ENCODE measurements at places on chromosomes 6 and 20. TPM values are rescaled to one million over a fixed set of nuclear protein-coding genes. Genes with fewer than 3 reads are reported as not detected.

DNA sequence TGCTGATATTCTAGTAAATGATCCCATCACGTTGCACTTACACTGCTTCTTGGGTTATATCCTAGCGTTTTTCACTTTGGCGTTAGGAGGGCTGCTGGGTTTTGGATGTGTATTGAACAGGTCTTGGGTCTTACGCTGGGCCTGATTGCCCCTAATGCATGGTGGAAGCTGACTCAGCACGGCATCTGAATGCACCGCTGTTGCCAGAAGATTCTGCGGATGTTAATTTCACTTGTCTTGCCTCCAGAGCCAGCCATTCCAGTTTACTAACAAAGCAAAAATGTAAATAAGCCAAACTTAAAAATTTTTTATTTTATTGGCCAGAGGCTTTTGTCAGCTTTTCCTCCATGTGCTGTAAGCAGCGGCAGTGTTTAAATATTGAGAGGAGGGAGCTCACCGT, 233.5 kb downstream of the TMEM242 start:
- DNase-seq = no peak

DNA sequence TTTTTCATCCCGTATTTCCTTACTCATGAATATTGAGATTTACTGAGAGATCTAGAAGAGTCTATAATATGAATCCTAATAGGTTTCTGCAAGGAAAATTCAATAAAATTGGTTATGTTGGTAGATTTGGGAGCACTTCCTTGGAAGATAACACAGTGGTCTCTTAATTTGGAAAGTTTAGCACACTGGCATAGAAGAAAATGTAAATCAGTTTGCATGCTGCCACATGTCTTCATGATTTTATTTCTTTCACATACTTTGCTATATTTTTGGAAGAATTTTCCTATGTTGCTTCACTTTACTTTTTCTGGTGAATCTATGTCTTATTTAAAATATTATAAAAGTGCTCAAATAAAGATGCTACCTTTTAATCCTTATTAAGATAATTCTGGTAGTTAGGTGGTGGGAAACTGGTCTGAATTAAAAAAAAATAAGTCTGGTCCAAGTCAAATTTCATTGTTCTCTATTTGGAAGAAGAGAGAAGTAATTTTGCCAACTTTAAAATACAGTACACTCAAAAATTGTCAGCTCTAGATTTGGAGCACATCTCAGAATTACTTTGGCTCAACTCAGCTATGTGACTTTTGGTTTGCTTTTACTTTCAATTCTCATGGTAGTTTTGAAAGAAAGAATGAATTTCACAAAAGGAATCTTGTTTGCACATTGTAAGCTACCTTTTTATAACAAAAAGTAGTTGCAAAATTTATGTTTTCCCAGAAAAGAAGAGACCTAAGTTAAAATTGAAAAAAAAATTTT, 197.3 kb downstream of the CENPW start:
- DNase-seq = no peak

DNA sequence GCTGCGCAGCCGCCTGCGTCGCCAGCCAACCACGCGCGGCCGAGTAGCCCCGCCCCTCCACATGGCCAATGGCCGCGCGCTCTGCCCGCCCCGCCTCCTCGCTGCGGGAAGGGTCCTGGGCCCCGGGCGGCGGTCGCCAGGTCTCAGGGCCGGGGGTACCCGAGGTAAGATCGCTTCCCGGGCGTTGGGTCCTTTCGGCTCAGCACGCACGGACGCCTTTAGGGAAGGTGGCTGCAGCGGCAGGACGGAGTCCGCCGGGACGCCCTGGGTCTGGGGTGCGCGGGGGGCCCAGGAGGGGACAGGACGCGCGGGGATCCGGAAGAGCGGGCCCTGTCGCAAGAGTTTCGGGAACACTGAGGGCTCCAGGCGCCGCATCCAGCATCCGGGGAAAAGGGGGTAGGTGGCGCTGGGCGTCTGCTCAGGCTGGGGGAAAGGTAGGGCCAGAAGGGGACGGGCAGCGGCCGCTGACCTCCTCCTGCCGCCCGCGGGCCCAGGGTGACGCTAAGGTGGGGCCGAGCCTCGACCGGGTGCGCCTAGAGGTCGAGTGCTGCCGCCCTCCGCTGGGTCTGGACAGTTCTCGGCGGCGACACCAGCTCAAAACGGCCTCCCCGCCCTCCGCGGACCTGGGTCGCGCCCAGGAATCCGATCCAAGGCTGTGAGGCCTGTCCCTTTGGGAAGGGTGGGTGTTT, at the start of gene MAVS:
TSS of gene MAVS (plus strand) at position 95 of the 689 bp plus-strand sequence. CDS start 7,791 bp downstream, outside the sequence.
- peak; percentile 75 for DNase-seq

DNA sequence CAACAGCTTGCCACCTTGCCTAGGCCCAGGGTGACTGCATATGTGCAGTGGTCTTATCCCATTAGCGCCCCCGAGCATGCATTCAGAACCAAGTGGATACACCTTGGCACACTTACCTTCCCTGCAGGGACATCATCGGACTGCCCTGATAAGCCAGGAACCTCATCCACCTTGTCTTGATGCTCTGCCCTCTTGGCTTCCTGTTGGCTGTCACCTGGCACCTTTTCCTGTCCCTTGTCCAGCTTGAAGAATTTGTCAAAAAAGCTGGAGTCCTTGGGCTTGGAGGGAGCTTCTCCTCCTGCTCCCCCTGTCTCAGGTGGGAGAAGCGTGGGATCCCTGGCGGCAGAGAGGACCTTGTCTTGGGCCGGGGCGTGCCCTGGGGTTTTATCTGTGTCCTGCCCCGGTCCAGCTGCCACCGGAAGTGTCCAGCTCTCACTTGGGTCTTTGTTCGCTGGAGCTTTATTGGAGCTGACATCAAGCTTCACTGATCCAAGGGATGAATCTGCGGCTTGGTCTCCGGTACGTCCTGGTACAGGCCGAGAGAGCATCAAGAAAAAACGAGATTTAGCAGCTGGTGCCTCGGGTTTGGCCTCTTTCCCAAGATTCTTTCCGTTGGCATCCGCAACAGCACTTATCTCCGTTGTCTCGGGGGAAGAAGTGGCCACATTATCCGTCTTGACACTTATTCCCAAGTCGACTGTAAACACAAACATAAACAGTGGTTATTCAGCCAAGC, 42.0 kb downstream of the BCAS1 start:
- DNase-seq = no peak

- DNase-seq = no peak
These were observed 10.7 kb upstream of the IPCEF1 start for GRCh38 chr6:154367336-154367735.

DNA sequence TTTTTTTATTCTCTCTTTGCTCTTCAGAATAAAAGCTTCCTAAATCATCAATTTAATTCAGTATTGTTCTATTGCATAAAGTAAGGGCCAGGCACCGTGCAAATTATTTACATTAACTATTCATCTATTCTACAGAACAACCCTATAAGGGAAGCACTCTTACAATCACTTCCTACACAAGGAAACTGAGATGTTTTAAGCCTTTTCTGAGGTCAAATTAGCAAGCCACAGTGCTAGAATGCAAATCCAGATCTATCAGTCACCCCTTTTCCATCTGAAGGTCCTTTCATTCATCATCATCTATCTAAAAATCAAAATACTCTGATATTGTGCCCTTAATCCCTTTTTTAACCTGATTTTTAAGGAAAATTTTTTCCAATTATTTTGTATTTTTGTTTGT, 31.2 kb downstream of the FRK start:
- no peak for DNase-seq

DNA sequence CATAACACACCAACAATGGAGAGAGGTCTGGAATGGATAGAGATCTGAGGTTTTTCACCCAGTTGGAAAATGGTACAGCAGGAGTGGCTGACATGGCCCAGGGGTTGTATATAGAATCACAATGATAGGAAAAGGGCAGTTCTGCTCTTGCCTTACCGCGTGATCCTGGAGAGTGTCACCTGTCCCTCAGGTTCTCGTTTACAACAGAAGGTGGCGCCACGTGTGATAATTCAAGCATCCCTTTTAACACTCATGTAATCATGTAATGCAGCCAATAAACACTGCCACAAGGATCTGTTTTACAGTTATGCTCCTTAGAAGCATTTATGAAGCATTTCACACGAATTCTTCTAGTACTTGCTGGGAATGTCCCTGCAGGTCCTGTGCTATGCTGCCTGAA, 12.9 kb upstream of the WFDC2 start:
- DNase-seq = no peak

DNA sequence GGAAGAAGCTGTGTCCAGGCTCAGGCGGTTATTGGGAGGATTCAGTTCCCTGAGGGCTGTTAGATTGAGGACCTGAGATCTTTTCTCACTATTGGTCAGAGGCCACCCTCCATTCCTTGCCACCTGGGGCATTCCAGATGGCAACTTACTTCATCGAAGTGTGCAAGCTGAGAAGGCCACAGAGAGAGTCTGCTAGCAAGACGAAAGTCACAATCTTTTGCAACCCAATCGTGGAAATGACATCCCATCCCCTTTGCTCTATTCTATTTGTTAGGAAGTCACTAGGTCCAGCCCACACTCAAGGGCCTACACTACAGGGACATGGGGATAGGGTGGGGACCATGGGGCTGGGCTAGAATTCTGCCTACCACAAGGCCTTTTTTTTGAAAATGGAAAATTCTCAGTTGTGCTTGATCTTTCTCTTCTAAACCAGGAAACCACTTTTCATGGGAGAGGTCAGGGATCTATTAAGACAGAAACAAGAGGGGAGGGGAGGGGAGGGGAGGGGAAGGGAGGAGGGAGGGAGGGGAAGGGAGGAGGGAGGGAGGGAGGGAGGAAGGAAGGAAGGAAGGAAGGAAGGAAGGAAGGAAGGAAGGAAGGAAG, 217.2 kb downstream of the BCAS1 start:
- DNase-seq = no peak

DNA sequence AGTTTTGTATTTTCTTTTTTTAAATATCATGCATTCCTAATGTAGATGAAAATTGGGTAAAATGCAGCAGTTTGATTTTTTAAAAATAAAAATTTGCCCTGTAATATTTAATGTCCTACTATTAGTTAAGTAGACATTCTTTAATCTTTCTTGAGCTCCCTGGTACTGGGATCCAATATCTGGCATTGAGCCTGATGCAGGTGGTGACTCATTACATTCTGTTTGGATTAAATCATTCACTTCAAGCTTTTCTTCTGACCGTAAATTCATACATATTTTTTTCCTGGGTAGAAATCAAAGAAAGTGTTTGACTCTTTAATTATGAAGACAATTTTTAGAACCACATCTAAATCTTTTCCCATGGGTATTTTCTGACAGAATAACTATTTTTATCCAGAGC, 768.8 kb upstream of the SLC35B3 start:
- peak; percentile 81 for DNase-seq

GRCh38 chr6:125983246-125983945, 2.9 kb upstream of the TRMT11 start:
- peak; percentile 85 for DNase-seq

DNA sequence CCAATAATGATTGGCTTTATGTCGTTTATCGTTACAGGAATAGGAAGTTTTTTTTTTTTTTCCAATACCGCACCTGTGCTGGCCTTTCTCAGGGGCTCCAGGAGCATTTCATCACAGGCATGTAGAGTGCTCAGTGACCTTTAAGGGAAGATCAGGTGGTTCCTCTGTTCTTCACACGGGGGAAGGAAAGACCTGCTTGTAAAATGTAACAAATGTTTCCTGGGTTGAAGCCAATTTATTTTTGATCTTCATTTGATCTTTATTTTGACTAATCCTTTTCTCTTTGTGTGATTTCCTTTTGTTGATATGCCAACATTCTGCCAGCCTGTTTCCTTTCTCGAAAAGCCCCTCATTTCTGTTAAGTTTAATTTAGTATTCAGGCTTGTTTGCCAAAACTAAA, 61.9 kb upstream of the HBS1L start:
- no peak for DNase-seq

DNA sequence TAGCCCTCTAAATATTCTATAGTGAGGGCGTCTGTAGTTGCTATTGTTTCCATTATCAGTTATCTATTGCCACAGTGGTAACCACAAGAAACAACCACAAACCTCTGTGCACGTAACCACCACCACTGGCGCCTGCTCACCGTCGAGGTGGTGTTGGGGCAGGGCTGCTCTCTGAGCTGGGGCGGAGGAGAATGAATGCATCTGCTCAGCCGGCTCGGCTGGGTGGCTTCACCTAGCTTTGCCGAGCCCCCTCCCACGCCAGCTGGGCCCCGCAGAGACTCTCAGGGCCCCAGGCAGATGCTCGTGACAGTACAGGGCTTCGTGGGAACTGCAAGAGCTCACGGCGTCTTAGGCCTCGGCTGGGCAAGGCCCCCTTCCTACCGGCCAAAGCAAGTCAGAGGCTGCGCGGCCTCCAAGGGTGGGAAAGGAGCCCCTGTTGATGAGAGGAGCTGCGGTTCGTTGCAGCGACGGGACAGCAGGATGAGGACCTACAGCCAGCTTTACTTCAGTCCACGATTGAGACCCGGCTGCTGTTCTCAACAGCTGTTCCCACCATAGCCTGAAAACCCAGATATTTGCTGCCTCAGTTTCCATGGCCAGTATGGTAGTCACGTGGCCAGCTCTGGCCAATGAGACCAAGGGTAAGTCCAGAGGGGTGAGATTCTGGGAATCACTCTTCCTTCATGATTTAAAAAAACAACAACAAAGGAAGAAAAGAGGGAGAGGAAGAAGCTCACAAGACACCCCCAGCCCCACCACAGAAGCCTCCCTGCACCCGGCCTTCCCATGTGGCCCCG, 120.2 kb upstream of the AFDN start:
- no peak for DNase-seq

- no peak for DNase-seq
These were observed 256.7 kb downstream of the CLIC5 start for GRCh38 chr6:45758787-45759471.

DNA sequence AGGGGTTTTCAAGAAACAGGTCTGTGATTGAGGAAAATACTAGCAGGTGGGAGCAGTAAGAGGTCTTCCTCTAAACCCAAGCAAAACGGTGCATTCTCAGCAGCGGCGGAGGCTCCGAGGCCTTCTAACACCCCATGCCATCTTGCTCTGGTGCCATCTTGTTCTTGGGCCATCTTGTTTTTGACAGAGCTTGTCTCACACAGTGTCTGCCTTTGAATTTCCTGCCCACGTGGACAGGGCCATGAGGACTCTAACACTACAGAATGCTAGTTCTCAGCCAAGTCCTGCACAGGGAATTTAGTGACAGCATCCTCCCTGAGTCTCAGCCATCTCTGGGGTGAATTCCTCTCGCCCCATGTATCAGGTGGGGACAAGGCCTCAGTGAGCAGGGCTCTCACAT, 76.4 kb downstream of the PSMG4 start:
- DNase-seq = no peak

DNA sequence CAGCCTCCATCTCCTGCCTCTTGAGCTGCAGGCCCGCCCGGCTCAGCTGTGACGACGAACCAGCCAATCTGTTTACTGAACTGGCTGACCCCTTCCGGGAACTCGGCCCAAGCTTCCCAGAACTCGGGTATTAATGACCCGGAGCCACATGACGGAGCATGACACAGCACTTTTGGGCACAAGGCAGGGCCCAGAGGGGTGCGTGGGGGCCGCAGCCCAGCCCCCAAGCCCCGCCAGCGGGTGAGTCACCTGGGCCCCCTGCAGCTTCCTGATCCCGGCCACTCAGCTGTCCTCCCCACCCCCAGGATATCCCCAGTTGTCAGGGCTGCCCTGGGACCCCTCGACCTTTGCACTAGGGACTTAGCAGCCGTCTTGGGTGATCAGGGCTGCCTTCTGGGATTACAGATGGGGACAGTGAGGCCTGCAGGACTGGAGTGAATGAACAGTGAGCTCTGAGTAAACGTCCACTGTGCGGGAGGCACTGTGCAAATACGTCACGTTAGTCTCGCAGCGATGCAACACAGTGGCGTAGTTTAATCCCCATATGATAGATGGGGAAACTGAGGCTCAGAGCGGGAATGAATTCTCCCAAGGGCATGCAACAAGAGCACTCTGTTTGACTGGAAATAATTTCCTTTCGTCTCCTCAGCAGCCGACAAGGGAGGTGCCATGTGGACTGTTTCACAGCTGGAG, 102.1 kb downstream of the CEBPB start:
- DNase-seq = peak; percentile 97

Gene PROKR2
- total RNA-seq = not detected

Gene DPPA5
- not detected for total RNA-seq

Gene SNX14
- total RNA-seq = 121 TPM

Gene COQ3
- 5.3 TPM for total RNA-seq

Gene CALHM5
- total RNA-seq = 4.4 TPM

Measured in fibroblast of lung (primary cell).